GM23338 (cell line): ENCODE measurements at places on chromosomes 16 and 17. TPM values are rescaled to one million over a fixed set of nuclear protein-coding genes. Genes with fewer than 3 reads are reported as not detected.

Gene CEP112
- 3.7 and 4.0 TPM in 2 replicates for total RNA-seq

Gene SALL1
- total RNA-seq = 20.2 and 22.7 TPM in 2 replicates

Gene SOST
- total RNA-seq = 0.31 TPM in 1 of 2 replicates, not detected in the other

Gene NHERF1
- total RNA-seq = 85.8 and 100 TPM in 2 replicates

Gene PCTP
- total RNA-seq = 12.3 and 18.0 TPM in 2 replicates

Gene MC1R
- 2.9 and 4.3 TPM in 2 replicates for total RNA-seq

Gene DDX42
- total RNA-seq = 101 TPM in 2 replicates

DNA sequence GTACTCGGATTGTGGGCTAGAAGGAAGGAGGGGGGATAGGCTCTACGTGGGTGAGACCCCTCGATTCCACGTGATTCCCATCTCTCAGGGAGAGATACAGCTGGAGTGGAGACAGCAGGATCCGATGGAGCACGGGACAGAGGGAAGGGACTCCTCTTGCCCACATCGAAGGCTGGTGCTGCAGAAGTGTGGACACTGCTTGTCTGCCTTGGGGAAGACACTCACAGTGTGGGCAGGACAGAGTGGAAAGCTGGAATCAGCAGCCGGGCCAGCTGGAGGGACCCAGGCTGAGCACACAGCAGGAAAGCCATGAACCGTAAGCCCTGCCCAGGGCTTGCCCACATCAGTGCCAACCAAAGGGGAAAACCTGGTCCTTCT, 42.1 kb upstream of the RPH3AL start:
- no peaks in the 10 kb centered on the region for H3K27me3 ChIP-seq
- H3K27ac ChIP-seq = no peak overlapping the region
- no peaks in the 10 kb centered on the region for H3K36me3 ChIP-seq
- no peaks in the 10 kb centered on the region for H3K4me1 ChIP-seq
- H3K4me3 ChIP-seq = no peak overlapping the region

- no peaks in the 10 kb centered on the region for H3K27me3 ChIP-seq
- DNase-seq = no peak
- no peak overlapping the region for H3K27ac ChIP-seq
- no peaks in the 10 kb centered on the region for H3K36me3 ChIP-seq
- no peak overlapping the region for H3K4me3 ChIP-seq
- no peaks in the 10 kb centered on the region for H3K4me1 ChIP-seq
Measured at GRCh38 chr16:29024278-29024677, 39.4 kb downstream of the LAT start.

DNA sequence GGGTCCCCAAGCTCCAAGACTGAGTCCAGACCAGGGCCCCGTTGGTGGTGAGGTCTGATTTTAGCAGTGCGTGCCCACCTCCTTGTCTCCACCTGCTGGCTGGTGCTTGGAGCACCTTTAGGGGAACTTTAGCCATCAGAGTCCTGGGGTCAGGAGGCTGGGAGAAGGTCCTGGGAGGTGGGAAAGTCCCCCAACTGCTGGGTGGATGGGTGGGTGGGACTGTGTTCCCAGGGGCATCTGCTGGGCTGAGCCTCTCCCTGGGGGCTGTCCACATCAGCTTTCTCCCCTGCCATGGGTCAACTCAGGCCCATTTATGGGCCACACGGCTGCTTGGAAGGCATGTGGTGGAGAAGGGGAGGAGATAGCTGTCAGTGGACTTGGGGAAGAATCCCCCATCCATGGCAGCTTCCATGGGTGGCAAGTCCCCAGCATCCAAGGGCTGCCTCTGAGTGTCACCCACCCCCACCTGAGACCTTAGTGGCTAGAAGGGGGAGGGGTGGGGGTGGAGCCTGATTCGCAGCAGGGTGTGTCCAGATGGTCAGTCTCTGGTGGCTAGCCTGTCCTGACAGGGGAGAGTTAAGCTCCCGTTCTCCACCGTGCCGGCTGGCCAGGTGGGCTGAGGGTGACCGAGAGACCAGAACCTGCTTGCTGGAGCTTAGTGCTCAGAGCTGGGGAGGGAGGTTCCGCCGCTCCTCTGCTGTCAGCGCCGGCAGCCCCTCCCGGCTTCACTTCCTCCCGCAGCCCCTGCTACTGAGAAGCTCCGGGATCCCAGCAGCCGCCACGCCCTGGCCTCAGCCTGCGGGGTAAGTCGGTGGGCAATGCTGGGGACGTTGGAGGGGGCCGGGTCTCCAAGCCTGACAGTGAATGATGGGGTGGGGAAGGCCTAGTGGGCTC, at the start of gene TRPV2:
Gene TRPV2 (plus strand): TSS at position 541 of the 894 bp plus-strand sequence. CDS start 2,098 bp downstream, outside the sequence.
- H3K27me3 ChIP-seq = no peaks in the 10 kb centered on the region

DNA sequence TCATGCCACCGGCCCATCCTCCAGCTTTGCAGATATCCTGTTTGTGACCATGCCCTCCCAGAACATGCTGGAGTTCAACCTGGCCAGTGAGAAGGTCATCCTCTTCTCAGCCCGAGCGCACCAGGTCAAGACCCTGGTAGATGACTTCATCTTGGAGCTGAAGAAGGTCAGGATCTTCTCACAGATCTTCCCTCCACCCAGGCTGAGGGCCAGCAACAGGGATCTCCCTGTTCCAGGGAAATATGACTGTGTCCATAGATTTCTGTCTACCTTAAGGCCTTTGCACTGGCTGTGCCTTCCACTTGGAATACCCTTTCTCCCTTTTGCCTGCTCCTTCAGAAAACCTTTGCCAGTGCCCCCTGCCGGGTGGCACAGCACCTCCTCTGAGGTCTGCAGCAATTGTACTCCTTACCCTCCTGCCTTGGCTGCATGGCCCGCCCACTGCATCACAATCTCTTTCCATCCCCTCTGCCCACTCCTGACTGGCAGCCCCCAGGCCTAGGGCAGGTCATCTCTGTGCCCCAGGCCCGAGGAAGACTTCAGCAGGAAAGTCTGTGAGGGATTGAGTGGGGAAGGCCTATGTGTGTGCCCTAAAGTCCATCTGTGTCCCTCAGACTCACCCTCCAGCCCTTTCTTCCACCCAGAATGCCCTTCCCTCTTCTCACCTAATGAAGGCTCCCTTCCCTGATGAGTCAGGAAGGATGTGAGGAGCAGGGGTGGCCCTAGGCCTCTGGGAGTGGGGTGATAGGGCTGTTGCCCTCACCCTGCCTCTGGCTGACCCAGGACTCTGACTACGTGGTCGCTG, 27.3 kb upstream of the ALKBH5 start:
- no peak overlapping the region for H3K4me3 ChIP-seq
- no peak overlapping the region for H3K27ac ChIP-seq
- no peaks in the 10 kb centered on the region for H3K36me3 ChIP-seq
- no peak for DNase-seq
- H3K27me3 ChIP-seq = no peaks in the 10 kb centered on the region
- peaks cover 13% of the 10 kb centered on the region; the same call in 1 of the 2 replicates for H3K4me1 ChIP-seq

DNA sequence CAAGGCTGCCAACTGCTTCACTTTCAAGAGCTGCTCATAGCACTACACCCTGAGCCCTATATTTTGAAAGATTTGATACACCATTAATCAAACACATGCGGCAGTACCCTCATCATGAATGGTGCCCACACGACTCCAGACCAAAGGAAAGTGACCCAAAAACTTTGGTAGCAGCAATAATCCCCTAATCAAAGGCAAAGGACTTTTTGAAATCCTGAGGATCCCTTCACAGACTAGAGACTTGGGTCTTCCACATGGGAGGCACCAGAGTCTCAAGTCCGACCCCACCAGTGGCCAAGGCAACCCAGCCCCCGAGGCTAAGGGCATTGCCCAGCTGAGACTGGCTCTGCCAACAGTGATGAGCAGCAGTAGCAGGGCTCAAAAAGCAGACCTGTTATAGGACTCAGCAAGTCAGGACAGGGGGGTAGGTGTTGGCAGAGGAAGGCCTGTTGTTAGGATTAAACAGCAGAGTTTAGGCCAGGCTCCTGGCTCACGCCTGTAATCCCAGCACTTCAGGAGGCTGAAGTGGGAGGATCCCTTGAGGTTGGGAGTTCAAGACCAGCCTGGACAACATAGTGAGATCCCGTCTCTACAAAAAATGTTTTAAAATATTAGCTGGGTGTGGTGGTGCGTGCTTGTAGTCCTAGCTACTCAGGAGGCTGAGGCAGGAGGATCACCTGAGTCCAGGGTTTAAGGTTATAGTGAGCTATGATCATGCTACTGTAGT, 3.2 kb downstream of the TRIM25 start:
- H3K36me3 ChIP-seq = peaks cover 16% of the 10 kb centered on the region
- H3K27ac ChIP-seq = no peak overlapping the region
- no peak overlapping the region for H3K4me3 ChIP-seq
- no peak for DNase-seq

GRCh38 chr17:1142561-1142971, 37.2 kb downstream of the ABR start:
- DNase-seq = no peak
- no peaks in the 10 kb centered on the region; the same call in 1 of the 2 replicates for H3K4me1 ChIP-seq
- no peak overlapping the region for H3K27ac ChIP-seq
- H3K27me3 ChIP-seq = no peaks in the 10 kb centered on the region

DNA sequence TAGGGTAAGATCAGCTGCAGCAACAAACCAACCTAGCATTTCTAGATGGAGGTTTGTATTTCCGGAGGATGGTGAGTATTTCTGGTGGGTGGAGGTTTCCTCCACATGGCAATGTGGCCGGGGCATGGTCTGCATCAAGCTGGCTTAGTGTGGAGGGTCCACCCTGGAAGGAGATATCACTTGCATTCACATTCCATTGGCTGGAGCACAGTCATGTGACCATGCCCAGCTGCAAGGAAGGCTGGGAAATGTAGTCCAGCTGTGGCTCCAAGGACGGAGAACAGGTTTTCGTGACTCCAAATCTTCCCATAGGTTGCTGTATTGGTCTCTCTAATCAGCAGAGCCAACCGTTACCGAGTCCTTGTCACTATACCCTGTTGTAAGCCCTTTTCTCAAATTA, 68.7 kb downstream of the RAI1 start:
- H3K4me3 ChIP-seq = no peak overlapping the region
- peaks cover 31% of the 10 kb centered on the region for H3K4me1 ChIP-seq
- no peaks in the 10 kb centered on the region for H3K27me3 ChIP-seq
- H3K27ac ChIP-seq = no peak overlapping the region

- H3K27me3 ChIP-seq = peaks cover 11% of the 10 kb centered on the region; the same call in 1 of the 2 replicates
- no peak overlapping the region for H3K27ac ChIP-seq
- H3K4me1 ChIP-seq = peaks cover 20% of the 10 kb centered on the region
- H3K36me3 ChIP-seq = no peaks in the 10 kb centered on the region
Measured at GRCh38 chr17:2716649-2717048, 5.1 kb upstream of the CLUH start.

- H3K4me3 ChIP-seq = no peak overlapping the region
- DNase-seq = no peak
- no peaks in the 10 kb centered on the region for H3K27me3 ChIP-seq
- no peaks in the 10 kb centered on the region for H3K4me1 ChIP-seq
- H3K36me3 ChIP-seq = no peaks in the 10 kb centered on the region; the same call in 1 of the 2 replicates
Measured at GRCh38 chr17:6903326-6903900, 71.9 kb upstream of the TEKT1 start.

DNA sequence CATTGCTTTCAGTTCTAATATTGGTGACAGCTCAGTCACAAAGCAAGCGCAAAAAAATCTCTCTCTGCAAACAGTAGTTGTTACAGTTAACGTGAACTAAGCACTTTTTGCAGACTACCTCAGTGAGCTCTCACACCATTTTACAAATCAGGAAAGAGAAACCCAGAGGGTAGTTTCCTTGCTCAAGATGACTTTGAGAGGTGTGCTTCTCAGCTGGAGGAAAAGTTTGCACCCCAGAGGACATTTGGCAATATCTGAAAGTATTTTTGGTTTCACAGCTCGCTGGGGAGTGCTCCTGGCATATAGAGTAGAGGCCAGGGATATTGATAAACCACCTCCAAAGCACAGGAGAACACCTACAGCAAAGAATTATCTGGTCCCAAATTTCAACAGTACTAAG, 741.1 kb upstream of the EEF2KMT start:
- no peak overlapping the region for H3K27ac ChIP-seq
- H3K27me3 ChIP-seq = no peaks in the 10 kb centered on the region
- no peaks in the 10 kb centered on the region for H3K4me1 ChIP-seq
- no peaks in the 10 kb centered on the region for H3K36me3 ChIP-seq

- H3K36me3 ChIP-seq = no peaks in the 10 kb centered on the region
- H3K4me3 ChIP-seq = no peak overlapping the region
- H3K27me3 ChIP-seq = no peaks in the 10 kb centered on the region
- no peak overlapping the region for H3K27ac ChIP-seq
- no peak for DNase-seq
Measured at GRCh38 chr16:85625053-85625452, 11.9 kb downstream of the GSE1 start.

DNA sequence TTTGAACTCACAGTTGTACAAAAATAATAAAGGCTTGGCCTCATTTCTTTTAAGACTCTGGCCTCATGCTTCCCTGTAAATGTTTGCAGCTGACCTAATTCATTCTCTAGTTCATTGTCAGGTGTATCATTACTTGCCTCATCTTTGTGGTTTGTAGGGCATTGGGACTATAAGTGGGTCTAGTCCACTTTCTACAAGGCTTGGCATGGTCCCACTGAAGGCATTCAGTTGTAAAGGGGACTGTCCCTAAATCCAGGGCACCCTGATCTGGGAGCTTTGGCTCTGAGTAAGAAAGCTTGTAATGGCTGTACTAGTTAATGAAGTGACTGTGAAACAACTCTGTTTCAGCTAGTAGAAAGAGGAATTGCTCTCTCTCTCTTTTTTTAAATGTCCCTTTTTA, 2.7 kb downstream of the KCTD2 start:
- H3K4me1 ChIP-seq = peaks cover 11% of the 10 kb centered on the region
- no peaks in the 10 kb centered on the region for H3K27me3 ChIP-seq
- no peak overlapping the region for H3K27ac ChIP-seq
- H3K36me3 ChIP-seq = peaks cover 28% of the 10 kb centered on the region
- H3K4me3 ChIP-seq = no peak overlapping the region
- DNase-seq = no peak

DNA sequence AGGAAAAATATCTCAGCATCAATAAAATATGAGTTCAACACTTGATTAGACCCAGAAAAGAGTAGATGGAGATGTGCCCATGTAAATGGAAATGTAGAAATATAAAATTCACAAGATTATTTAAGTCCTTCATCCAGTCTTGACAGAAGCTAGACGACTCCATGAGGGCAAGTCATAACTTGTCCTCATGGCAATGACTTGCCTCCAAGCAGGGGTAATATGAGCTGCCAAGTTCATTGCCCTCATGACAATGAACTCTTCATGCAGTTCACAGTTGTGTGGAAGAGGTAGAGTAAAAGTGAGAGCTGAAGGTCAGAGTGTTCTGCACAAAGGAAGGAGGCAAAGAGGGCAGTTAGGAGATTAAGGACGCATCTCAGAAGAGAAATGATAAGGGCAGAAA, 22.3 kb downstream of the CDH11 start:
- no peak overlapping the region for H3K4me3 ChIP-seq
- H3K4me1 ChIP-seq = no peaks in the 10 kb centered on the region
- no peak overlapping the region for H3K27ac ChIP-seq
- no peaks in the 10 kb centered on the region for H3K27me3 ChIP-seq
- DNase-seq = no peak

- peak within 1 kb of the TSS; percentile 94 for H3K4me3 ChIP-seq
- peaks cover 88% of the 10 kb centered on the region for H3K27me3 ChIP-seq
- peaks cover 29% of the 10 kb centered on the region for H3K4me1 ChIP-seq
- H3K27ac ChIP-seq = peak within 1 kb of the TSS; percentile 86; the same call in 1 of the 2 replicates
- no peaks in the 10 kb centered on the region for H3K36me3 ChIP-seq
Measured at GRCh38 chr16:54286366-54287130, at the start of gene IRX3. Gene IRX3, minus strand, starts transcription at chr16:54286787. Its CDS starts 737 bp downstream, at chr16:54286050.

- DNase-seq = no peak
- H3K4me1 ChIP-seq = no peaks in the 10 kb centered on the region
- H3K36me3 ChIP-seq = no peaks in the 10 kb centered on the region
- H3K4me3 ChIP-seq = no peak overlapping the region
- no peaks in the 10 kb centered on the region for H3K27me3 ChIP-seq
- no peak overlapping the region for H3K27ac ChIP-seq
Measured at GRCh38 chr16:63326736-63327339, 1290.6 kb upstream of the CDH8 start.

- peaks cover 21% of the 10 kb centered on the region for H3K4me1 ChIP-seq
- no peaks in the 10 kb centered on the region for H3K27me3 ChIP-seq
- H3K27ac ChIP-seq = no peak overlapping the region
- no peaks in the 10 kb centered on the region for H3K36me3 ChIP-seq
Measured at GRCh38 chr16:87388818-87389134, 3.4 kb upstream of the MAP1LC3B start.
